ENCODE measurements at places on chromosomes 4 and X. TPM values are rescaled to one million over a fixed set of nuclear protein-coding genes. Genes with fewer than 3 reads are reported as not detected.

GRCh38 chr4:14176613-14177012 lies 549.1 kb upstream of the BOD1L1 start:
- DNase-seq, result no peak

DNA sequence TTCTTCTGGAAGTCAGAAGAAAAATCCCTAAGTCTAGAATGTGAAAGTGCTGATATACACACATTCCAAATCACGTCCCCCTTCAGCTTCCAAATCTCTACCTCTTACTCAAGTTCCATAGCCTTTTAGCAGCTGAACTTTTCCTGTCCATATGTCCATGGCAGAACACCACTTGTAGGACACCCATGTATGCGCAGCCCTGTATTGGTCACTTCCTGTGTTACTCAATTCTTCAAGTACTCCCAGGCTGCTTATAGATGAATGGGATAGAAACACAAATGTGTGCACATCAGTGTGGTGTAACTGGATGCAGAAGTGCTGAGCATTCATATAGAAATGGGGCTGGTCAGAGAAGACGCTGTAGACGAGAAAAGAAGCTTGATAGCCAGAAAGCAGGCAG lies 18.8 kb downstream of the SRPX2 start:
- DNase-seq, result no peak

GRCh38 chrX:10756441-10756840 lies 136.1 kb upstream of the MID1 start:
- DNase-seq, result no peak

- no peak for DNase-seq
Observed at GRCh38 chr4:104394406-104395167, 100.1 kb downstream of the CXXC4 start.

DNA sequence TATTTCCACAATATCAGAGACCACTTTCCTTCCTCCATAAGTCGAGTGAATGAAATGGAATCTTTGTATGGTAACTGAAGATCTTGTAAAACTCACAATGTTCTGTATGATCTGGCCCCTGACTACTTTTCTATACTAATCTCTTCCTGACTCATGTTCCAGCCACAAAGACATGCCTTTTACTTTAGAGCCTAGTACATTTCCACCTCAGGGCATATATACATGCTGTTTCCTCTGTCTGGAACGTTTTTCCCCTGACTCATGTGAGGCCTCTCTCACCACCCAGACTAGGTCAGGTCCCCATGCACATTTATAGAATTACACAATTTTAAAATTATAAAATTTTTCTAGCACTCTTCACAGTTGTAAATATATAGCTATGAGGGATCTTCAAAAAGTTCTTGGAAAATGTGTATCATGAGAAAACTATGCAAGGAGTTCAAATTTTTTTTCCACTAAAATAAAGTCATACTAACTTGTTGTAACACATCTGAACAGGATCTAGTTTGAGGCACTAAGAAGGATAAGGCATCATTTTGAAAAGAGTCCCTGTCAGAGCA lies 208.8 kb downstream of the SH2D1A start:
- no peak for DNase-seq

Gene OCIAD1
- 104 TPM for total RNA-seq

Gene GLUD2
- total RNA-seq, result 0.60 TPM

Measured in activated CD4-positive, alpha-beta memory T cell treated with anti-CD3 and anti-CD28 coated beads, Interleukin-2, amount 10 ng/mL, durations not matched to agents 7 days and 5 days (primary cell).